ENCODE measurements at places on chromosomes 12 and 14.

DNA sequence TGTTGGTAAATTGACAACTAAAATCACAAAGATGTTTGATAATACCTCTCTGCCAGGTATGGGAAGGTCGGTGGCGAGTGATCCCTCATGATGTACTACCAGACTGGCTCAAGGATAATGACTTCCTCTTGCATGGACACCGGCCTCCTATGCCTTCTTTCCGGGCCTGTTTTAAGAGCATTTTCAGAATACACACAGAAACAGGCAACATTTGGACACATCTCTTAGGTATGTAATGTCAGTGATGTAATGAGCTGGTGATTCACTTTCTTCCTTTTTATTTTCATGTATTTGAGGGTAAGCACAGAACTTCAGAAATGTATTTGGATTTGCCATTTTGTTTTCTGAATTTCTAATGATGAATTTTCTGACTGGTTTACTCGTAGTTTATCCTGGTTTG lies 42.6 kb upstream of the LRTM2 start:
- no peak for DNase-seq

GRCh38 chr14:103377522-103378037 lies 7.6 kb upstream of the MARK3 start:
- no peak for DNase-seq

GRCh38 chr12:131482686-131483085 lies 228.2 kb upstream of the SFSWAP start:
- no peak for DNase-seq

DNA sequence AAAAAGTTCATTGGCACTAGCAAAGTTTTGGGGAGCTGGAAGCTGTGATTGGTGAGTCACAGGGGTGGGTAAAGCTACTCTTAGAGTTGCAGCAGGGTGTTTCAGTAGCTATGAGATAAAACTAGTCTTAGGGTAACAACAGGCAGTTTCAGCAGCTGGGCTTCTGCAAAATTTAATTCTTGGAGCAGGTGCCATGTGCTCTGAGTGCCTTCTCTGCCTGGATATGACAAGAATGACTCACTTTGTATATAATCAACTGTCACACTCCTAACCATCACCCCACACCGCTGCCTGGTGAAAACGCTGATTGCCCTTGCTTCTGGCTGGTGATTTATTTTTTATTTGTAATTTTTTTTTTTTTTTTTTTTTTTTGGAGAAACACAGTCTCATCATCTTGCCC lies 10.5 kb upstream of the PLBD2 start:
- DNase-seq: no peak

- no peak for DNase-seq
Measured at GRCh38 chr14:74733221-74733620, 20.3 kb downstream of the FCF1 start.

- DNase-seq: peak; percentile 54
Measured at GRCh38 chr12:120356567-120357030, 12.4 kb downstream of the MSI1 start.

- DNase-seq: no peak
Measured at GRCh38 chr12:105083031-105083430, 1.2 kb downstream of the ALDH1L2 start.

DNA sequence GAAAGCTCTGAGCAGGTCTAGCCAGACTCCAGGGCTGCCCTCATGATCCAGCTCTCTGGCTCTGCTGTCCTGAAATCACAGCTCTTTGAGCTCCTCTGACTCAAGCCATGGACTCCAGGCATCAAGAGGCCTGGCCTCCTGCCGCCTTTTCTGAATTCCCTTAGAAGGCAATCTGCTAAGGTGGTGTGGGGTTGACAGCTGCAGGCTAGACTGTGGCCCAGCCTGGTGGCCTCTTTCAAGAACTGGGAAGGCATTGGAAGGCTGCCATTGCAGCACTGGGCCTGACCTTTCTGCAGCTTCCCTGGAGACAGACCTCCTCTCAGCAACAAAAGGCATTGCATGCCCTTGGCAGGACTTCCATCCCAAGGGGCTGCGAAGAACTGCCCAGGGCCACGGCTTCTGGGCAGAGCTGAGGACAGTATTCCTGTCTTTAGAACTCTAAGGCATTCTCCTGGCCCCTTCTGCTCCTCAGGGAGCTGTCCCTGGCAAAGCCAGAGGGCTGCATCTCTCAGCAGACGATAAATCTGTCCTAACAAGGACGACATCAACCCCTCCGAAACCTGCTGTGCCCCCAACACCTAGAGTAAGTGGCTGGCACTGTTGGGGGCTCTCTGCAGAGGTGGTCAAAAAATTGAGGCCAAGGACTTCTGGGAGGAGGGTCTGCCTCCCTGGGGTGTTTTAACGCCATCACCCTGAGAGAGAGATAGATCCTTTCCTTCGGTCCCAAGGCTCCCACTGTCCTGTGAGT lies 115.6 kb downstream of the RBM19 start:
- no peak for DNase-seq

DNA sequence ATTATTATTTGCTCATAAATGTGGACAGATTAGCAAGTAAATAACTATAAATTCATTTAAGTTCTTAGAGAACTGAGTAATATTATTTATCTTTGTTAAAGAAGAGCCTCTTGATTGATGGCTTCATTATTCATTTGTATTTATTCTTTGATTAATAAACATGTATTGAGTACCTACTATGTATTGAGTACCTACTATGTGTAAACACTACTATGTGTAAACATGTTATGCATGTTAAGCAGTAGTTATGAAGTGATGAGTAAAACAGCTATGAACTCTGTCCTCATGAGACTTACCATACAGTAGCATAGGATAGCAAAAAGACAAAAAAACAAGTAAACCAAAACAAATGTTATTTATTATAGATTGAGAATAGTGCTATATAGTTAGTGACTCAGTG lies 61.9 kb downstream of the MNAT1 start:
- no peak for DNase-seq

DNA sequence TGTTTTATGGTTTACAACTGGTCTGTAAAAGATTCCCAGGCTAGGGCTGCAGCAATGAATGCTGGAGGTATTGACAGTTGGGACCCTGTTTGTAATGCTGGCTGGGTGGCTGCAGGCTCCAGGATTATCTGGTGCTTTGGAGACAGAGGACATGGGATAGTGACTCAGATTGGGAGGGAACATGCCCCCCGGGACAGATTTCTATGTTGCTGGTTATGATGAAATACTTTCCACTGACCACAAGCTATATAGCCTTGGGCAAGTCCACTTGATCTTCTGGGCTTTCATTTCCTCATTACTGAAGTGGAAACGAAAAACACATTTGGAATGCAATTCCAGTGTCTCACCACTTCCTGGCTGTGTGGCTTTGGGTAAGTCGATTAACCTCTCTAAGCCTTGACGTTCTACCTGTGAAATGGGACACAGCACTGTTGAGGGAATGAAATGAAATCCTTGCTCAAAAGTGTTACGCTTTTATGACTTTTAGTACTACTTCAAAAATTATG lies 6.3 kb upstream of the TPCN1 start:
- DNase-seq: no peak

DNA sequence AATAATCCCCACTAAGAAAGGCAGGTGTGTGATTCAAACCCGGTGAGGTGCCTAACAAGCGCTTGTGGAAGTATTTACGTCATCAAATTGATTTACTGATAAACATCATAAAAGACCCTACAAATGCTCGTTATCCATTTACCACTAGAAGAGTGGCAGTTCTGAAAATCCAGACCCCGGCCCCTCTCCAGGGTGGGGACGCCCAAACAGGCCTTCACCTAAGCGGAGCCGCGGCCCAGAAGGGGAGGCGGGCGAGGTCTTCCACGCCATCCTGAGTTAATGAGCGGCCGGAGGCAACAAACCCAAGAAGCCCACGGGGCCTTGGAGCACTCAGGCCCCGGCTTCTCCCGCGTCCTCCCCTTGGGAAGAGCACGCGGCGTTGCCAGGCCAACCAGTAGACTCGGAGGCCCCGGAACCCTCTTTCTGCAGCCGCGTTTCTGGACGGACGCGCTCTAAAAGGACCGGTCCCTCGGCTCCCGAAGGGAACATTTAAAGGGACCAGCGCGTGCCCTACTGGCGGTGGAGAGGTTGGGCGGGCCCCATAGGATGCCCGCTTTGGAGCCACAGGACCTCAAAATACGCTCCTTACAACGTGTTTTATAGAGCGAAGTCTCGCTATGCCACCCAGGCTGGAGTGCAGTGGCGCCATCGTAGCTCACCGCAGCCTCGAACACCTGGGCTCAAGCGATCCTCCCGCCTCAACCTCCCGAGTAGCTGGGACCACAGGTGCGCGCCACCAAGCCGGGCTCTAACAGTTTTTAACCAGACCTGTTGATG lies 3.5 kb downstream of the PTPN21 start:
- peak; percentile 3 for DNase-seq

GRCh38 chr12:71626098-71626497 lies 37.5 kb downstream of the ZFC3H1 start:
- DNase-seq: no peak

- peak; percentile 13 for DNase-seq
Measured at GRCh38 chr14:100440207-100440631, 117.1 kb downstream of the SLC25A47 start.

DNA sequence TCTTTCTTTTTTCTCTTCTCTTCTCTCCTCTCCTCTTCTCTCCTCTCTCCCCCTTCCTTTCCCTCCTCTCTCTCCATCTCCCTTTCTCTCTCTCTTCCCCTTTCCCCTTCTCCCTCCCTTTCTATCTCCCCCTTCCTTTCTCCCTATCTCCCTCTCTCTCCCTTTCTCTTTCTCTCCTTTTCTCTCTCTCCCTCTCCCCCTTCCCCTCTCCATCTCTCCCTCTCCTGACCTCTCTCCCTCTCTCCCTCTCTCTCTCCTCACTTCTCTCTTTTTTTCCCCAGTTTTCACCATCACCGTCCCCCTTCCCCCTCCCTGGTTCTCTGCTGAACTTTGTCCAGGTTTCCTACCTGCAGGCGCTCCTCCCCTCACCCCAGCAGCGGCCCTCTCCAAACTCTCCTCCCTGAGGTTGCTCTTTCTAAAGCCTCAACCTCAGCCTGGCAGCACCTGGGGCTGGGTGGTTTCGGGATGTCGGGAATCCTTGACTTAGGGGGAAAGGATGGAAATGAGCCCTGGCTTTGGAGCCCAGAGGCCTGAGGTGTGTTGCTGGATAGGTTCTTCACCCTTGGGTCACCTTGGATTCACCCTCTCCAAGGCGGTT lies 14.7 kb upstream of the TBX3 start:
- no peak for DNase-seq

- no peak for DNase-seq
Measured at GRCh38 chr12:70043490-70044138, 199.6 kb upstream of the CNOT2 start.

GRCh38 chr12:113061061-113061694 lies 4.6 kb downstream of the DTX1 start:
- DNase-seq: no peak

DNA sequence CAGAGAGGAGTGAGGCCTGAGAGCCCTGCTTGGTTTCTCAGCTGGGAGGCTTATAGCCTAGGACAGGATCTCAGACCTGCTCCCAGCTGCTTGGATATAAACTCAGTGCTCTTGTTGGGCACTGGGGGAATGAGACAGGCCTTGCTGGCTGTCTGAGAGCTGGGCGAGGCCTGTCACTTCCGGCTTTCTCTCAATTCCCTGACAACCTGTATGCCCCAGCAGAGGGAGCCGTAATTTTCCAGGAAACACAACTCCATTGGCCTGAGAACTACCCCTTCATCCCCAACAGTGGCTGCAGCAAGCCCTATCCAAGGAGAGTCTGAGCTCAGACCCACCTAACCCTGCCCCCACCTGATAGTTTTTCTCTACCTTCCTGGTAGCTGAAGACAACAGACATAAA lies 258.3 kb upstream of the STXBP6 start:
- no peak for DNase-seq

DNA sequence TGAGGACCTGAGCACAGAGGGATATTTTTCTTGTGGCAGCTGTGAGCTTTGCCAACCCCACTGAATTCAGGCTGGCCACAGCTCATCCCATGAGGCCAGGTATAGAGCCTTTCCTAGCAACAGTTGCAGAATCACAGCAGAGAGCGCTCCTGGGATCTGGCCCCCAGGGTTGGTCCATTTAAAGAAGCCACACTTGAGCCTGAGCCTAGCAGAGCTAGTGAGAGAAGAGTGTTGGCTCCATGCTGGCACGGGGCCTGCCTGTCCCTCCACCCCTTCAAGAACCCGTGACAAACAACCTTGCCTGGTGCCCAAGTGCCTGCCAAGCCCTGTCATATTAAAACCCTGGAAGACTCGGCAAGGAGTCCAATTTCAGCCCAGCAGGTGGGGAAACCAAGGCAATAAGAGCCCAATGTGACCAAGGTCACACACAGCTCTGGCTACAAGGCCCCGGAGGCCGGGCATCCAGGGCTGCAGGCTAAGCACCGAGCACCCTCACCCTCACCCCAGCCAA lies 91.6 kb downstream of the LRRC74A start:
- DNase-seq: no peak

DNA sequence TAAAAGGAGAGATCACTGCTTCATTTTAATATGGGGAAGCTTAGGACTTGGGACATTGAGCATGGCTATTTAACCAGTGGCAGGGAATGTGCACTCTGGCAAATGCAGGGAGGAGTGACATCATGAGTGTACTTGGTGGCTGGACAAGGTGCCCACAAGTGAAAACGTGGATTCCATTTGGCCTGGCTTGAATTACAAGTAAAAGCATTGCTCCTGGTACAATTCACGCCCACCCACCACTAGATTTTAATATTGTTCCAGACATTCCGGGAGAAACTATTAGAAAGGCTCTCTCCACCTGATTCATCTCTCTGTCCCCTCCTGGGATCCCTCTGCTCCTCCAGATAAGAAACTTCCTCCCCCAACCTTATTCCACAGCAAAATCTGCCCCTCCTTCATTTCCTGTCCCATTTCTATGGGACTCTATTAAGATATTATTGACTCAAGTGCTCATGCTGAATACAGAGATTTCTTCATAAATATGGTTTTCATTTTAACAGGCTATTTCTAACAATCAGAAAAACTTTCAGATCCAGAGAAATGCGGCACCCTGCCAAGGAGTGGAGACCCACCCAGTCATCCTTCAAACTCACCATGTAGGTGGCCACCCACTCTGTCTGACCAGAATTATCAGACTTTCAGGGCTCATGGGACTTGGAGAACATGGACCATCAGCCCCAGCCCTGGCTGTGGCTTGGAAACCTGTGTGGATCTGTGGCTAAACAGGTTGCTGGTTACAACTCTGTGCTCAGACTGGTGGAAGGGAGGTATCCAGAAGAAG lies 43.2 kb downstream of the SSPN start:
- DNase-seq: no peak

DNA sequence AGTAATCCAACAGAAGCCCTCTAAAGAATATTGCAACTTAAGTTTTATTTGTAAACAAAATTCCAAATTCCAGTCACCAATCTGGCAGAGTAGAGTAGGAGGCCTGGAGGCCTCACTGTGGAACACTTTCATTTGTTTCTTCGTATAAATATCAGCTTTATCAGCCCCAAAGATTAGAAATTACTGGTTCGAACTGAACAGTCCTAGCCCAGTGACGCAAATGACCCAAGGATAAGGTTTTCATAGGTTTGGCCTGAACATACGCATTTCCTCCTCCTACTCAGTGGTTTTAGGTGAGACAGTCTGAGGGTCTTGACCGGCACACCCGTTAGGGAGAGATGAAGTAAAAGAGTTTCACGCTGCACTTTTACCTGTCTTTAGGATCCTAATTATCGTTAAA lies 1.7 kb downstream of the CDC42BPB start:
- no peak for DNase-seq
